ENCODE measurements at places on chromosomes 4 and X. TPM values are rescaled to one million over a fixed set of nuclear protein-coding genes. Genes with fewer than 3 reads are reported as not detected.
A peak's percentile ranks its signal among the peaks of the same experiment; 100 is the strongest.

DNA sequence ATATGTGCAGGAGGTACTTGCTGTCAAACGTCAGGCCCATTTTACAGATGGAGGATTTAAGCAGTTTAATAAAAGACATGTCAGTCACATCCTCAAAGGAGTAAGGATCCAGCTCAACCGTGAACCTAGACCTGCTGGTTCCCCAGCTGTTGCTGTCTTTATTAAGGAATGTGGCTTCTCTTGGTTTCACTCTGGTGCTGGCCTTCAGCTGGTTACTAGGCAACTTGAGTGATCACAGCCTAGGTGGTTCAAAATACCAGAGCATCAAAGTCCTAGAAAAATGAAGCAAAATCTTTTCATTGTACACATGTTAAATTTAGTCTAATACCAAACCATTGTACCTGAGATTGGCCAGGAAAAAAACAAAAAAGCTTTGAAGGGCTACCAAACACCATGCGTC is 32.7 kb upstream of the GLRA2 start:
- no peak for DNase-seq

DNA sequence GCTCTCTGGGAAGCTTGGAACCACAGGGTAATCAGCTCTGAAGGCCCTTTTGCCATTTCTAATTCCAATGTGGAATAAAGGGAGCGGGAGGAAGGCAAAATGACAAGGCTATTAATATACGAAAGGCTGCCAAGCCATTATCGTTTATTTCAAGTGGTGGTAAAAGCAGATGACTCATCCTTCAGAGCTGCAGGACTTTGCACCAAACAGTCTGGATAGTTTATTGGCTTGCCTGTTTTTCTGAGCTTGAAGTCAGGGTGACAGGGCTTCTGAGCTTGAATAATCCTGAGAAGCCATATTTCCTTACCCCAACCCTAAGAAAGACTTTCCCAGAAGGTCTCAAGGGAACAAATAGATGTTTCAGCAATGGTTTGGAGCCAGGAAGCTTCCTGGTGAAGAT is 7.7 kb upstream of the GABRE start:
- no peak for DNase-seq

- no peak for DNase-seq
These were observed 26.1 kb upstream of the ZCCHC13 start for GRCh38 chrX:74277846-74278245.

- DNase-seq = no peak
These were observed 56.6 kb upstream of the RBM47 start for GRCh38 chr4:40686081-40686913.

DNA sequence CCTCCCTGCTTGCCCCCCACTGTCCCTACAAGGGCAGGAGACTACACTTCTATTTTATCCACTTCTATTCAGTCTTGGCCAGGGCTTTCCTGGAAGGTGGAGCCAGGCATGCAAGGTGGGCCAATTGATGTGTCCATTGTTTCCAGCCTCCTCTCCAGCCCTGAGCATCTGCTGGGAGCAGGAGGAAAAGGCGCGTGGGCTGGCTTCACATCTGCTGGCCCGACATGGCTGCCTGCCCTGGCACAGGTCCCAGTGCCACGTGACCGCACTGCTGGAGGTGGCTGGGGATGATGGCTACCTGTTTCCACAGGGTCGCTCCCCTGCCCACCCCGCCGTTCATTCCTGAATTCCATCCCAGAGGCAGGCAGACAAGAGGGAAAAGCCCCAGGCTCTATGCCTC is 247.7 kb downstream of the AFAP1 start:
- DNase-seq = no peak

DNA sequence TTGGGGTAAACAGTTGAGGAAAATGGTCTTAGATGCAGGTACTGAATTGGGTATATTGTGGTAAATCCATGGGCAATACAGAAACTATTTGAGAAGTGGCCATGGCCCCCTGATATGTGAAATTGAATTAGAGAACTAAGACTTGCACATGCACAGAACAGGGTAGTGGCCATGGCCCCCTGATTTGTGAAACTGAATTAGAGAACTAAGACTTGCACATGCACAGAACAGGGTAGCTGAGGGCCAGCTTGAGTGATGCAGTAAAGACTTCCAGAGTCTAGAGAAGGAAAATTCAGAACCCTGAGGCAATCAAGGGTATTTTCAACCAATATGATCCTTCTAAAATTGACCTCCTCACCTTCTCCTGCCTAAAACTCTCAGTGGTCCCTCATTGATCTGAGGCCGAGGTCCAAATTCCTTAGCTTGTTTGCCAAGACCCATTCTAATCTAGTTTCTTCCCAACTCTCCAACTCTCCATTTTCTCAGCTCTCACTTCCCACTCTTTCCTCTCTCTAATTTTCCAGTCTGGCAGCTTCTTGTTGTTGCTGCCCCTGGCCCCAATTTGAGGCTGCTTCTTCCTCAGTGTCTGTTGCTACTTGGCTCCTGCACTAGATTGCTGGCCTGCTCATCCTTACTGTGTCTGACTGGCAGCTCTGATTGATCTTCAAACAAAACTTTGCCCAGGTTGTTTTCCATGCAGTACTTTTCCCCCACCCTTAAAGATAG is 72.4 kb downstream of the FRAS1 start:
- DNase-seq = no peak

- DNase-seq = no peak
These were observed 6.1 kb downstream of the FAT1 start for GRCh38 chr4:186717556-186717955.

GRCh38 chr4:113979148-113979904 is at the start of gene ARSJ:
TSS of gene ARSJ (minus strand) at chr4:113979647. CDS start at chr4:113978834, 813 bp downstream.
- peak; percentile 42 for DNase-seq

GRCh38 chrX:56366901-56367300 is 134.7 kb downstream of the KLF8 start:
- DNase-seq = no peak

The CLIC2 gene
- 16.3 TPM for total RNA-seq

The TBX22 gene
- total RNA-seq = not detected

The DUSP9 gene
- total RNA-seq = 1.6 TPM

The DUSP21 gene
- not detected for total RNA-seq

The PAGE2 gene
- not detected for total RNA-seq

The NXF2 gene
- total RNA-seq = not detected

The IQCM gene
- not detected for total RNA-seq

Data from dorsolateral prefrontal cortex (tissue), 122 donors.